ENCODE measurements at places on chromosomes 6 and 20. TPM values are rescaled to one million over a fixed set of nuclear protein-coding genes. Genes with fewer than 3 reads are reported as not detected.

ESR1 gene
- 1.1 TPM for polyA plus RNA-seq

HRH3 gene
- polyA plus RNA-seq, result 0.09 TPM

VEGFA gene
- polyA plus RNA-seq, result 67.2 TPM

CEP85L gene
- 14.3 TPM for polyA plus RNA-seq

DNA sequence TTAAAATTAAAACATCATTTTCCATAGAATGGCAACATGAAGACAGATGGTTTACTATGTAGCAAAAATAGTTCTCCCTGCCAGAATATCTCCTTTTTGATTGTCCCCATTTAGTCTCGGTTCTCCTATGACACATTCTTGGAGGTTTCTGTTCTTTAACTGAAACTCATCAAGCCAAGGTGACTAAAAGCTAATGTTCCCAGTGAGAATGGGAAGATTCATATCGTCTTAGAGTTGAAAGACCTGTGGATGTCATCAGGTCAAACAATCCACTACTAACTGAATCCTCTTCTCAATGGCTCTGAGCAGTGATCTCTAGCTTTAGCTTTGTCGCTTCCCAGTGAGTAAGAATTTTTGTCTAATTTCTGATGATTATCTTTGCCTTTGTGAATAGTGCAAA, 1.3 kb upstream of the DOK5 start:
- no peak overlapping the region for H3K4me3 ChIP-seq
- H3K27ac ChIP-seq, result no peak overlapping the region
- H3K4me1 ChIP-seq, result peaks cover 9% of the 10 kb centered on the region
- no peak for DNase-seq
- no peaks in the 10 kb centered on the region for H3K36me3 ChIP-seq
- peaks cover 17% of the 10 kb centered on the region for H3K27me3 ChIP-seq

- no peaks in the 10 kb centered on the region for H3K36me3 ChIP-seq
- H3K4me1 ChIP-seq, result peaks cover 6% of the 10 kb centered on the region
- H3K27me3 ChIP-seq, result no peaks in the 10 kb centered on the region
- peak; percentile 82 for DNase-seq
Measured at GRCh38 chr6:113050010-113050858, 703.1 kb downstream of the RFPL4B start.

GRCh38 chr6:77440206-77440976, 22.9 kb downstream of the HTR1B start:
- H3K4me3 ChIP-seq, result no peak overlapping the region
- H3K4me1 ChIP-seq, result no peaks in the 10 kb centered on the region
- DNase-seq, result no peak

DNA sequence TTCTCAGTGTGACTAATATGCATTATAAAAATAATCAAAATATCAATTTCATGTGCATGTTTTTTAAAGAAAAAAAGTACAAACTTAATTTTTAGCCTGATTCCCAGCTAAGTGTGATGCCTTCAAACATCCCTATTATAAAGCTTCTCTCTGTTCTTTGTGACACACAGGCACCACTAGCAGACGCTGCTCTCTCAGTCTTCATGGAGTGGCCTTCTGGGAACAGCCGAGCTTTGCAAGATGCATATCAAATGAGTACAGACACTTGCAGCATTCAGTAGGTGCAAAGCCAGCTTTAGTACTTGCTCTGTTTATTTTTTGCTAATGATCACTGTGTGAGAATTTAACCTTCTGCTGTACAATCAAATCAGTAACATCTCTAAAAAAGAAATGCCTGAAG, 340.0 kb downstream of the ADGRB3 start:
- H3K27ac ChIP-seq, result no peak overlapping the region
- H3K27me3 ChIP-seq, result no peaks in the 10 kb centered on the region
- H3K4me1 ChIP-seq, result no peaks in the 10 kb centered on the region
- no peaks in the 10 kb centered on the region for H3K36me3 ChIP-seq

GRCh38 chr6:28267695-28268059, 734 bp downstream of the ZSCAN26 start:
- peak overlapping the region; percentile 90 for H3K4me3 ChIP-seq
- no peaks in the 10 kb centered on the region for H3K4me1 ChIP-seq
- no peak for DNase-seq
- H3K36me3 ChIP-seq, result peaks cover 11% of the 10 kb centered on the region
- H3K27me3 ChIP-seq, result no peaks in the 10 kb centered on the region

DNA sequence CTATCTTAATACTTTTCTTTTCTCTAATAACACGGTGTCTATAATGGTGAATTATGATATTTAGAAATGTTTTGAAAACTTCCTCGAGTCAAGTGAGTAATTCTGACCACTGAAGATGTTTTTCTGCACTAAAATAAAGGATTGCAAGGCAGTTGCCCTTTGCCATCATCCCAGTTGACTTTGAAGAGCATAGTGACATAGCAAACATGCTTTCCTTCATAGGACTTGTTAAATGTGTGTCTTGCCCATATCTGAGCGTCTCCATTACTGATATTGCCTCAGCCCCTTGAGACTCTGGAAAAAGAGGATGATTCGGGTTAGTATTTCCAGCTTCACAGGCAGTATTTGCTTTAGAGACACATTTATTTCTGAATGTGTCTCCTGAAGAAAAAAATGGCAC, 125.2 kb upstream of the MCHR2 start:
- no peak overlapping the region for H3K27ac ChIP-seq
- H3K27me3 ChIP-seq, result peaks cover 2% of the 10 kb centered on the region
- H3K36me3 ChIP-seq, result no peaks in the 10 kb centered on the region
- H3K4me1 ChIP-seq, result no peaks in the 10 kb centered on the region

GRCh38 chr6:126880964-126881363, 237.5 kb upstream of the RSPO3 start:
- no peaks in the 10 kb centered on the region for H3K27me3 ChIP-seq
- no peaks in the 10 kb centered on the region for H3K4me1 ChIP-seq
- no peak overlapping the region for H3K4me3 ChIP-seq
- H3K36me3 ChIP-seq, result no peaks in the 10 kb centered on the region
- no peak for DNase-seq

- H3K27me3 ChIP-seq, result no peaks in the 10 kb centered on the region
- no peaks in the 10 kb centered on the region for H3K36me3 ChIP-seq
- no peak overlapping the region for H3K27ac ChIP-seq
- no peak overlapping the region for H3K4me3 ChIP-seq
- H3K4me1 ChIP-seq, result peaks cover 8% of the 10 kb centered on the region
Measured at GRCh38 chr20:44104798-44105517, 82.0 kb downstream of the JPH2 start.

DNA sequence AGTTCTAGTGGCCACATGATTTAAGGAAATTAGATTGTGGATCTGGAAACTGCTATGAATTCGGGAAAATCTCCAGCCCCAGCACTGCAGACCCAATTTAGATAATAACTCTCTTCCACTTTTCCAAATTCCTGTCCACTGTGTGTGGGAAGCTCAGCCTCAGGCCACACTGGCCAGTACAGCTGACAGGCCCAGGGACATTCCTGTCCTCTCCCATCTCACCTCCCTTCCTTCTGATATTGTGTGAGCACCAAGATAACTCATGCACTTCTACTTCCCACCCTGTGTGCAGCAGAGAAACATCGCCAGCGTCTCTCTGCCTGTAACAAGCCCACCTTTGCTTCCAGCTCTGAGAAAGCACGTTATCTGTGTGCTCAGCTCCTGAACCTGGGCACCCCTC, 145.1 kb upstream of the RREB1 start:
- H3K27ac ChIP-seq, result no peak overlapping the region
- H3K4me3 ChIP-seq, result no peak overlapping the region
- DNase-seq, result no peak
- no peaks in the 10 kb centered on the region for H3K36me3 ChIP-seq
- H3K27me3 ChIP-seq, result no peaks in the 10 kb centered on the region
- H3K4me1 ChIP-seq, result no peaks in the 10 kb centered on the region

GRCh38 chr6:884570-884969, 191.6 kb upstream of the EXOC2 start:
- no peak for DNase-seq
- H3K4me3 ChIP-seq, result no peak overlapping the region
- H3K4me1 ChIP-seq, result no peaks in the 10 kb centered on the region
- H3K36me3 ChIP-seq, result no peaks in the 10 kb centered on the region

GRCh38 chr20:15487682-15488081, 1085.6 kb downstream of the KIF16B start:
- H3K27ac ChIP-seq, result no peak overlapping the region
- H3K4me3 ChIP-seq, result no peak overlapping the region
- no peaks in the 10 kb centered on the region for H3K36me3 ChIP-seq
- DNase-seq, result no peak
- H3K4me1 ChIP-seq, result no peaks in the 10 kb centered on the region

DNA sequence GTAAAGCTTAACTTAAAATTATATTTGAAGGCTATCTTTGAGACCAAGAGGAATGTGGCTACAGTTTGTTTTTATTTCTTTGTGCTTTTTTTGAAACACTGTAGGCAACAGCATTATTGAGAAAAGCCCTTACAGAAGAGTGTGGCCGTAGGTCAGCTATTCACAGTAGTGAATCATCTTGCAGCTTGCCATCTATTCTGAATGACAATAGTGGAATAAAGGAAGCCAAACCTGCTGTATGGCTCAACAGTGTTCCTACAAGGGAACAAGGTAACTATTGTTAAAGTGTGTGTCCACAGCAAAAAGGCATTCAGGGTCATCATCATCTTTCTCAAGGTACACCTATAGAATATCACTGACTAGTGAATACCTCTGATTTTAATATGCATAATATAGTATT, 88.5 kb downstream of the KIZ start:
- H3K4me1 ChIP-seq, result no peaks in the 10 kb centered on the region
- H3K4me3 ChIP-seq, result no peak overlapping the region
- no peak for DNase-seq
- no peak overlapping the region for H3K27ac ChIP-seq
- no peaks in the 10 kb centered on the region for H3K27me3 ChIP-seq
- peaks cover under 1% of the 10 kb centered on the region for H3K36me3 ChIP-seq

DNA sequence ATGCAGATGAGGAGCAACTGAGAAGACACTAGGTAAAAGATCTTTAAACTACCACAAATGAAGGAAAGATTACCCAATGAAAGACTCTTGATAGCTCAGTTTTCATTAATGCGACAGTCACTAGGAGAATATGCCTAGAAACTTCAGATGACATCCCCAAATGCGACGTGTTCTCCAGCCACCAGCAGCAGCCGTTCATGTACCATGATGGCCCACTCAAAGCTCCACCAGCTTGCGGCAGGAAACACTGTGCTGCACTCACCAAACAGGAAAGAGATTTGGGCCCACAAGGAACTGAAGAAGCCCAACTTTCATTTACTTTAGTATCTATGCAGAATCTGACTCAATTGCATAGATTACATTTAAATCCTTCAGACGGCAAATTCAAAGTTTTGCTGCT, 7.5 kb downstream of the DIDO1 start:
- H3K36me3 ChIP-seq, result no peaks in the 10 kb centered on the region
- H3K27me3 ChIP-seq, result no peaks in the 10 kb centered on the region
- no peak overlapping the region for H3K4me3 ChIP-seq
- H3K27ac ChIP-seq, result no peak overlapping the region
- peaks cover 44% of the 10 kb centered on the region for H3K4me1 ChIP-seq
- no peak for DNase-seq

DNA sequence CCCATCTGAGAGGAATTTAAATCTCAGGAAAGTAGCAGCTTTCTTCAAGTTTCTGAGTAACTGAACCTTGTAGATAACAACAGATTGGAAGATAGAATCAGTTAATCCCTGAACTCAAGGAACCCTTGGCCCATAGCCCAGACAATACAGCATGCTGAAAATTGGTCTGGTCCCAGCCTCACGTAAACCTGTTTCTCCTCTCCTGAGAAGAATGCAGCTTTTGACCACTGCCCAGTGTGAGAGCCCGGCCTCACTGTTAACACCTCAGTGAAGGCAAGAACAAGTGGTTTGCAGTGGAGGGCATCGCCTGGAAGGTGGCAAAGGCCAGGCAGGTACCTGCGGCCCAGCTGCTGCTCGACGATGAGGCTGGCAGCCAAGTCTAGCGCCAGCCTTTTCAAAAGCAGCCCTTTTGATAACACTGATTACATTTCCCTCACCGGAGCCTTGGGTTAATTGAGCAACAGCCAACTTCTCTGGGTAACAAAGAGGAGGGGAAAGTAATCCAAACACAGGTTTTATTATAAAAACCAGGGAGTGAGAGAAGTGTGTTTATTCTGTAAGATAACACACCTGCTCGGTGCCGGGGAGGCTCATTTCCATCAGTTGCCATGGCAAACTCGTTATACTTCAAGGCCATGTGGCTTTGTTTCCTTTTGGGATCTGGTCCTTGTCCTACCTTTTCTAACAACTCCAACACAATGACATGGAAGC, 54.0 kb downstream of the TRAF3IP2 start:
- no peaks in the 10 kb centered on the region for H3K27me3 ChIP-seq
- no peaks in the 10 kb centered on the region for H3K36me3 ChIP-seq
- H3K4me3 ChIP-seq, result no peak overlapping the region

DNA sequence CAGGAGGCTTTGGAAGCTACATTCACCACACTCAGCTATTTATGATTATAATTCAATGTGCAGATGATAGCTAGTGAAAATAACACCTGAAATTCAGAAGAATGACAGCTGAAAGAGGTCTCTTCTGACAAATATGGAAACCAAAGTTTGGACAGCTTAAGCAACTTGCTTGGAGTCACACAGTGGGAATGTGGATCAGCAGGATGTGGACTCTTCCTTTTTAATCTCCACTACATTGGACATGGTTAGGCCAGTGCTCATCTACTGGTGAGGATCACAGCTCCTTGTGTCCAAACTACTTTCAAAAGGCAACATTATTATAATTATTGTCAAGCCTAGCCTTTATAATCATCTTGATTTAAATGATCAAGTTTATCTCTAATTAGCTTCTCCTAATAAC, 10.4 kb downstream of the TRAPPC3L start:
- H3K4me3 ChIP-seq, result no peak overlapping the region
- H3K27ac ChIP-seq, result no peak overlapping the region
- H3K36me3 ChIP-seq, result no peaks in the 10 kb centered on the region
- no peaks in the 10 kb centered on the region for H3K4me1 ChIP-seq
- no peak for DNase-seq
- no peaks in the 10 kb centered on the region for H3K27me3 ChIP-seq

DNA sequence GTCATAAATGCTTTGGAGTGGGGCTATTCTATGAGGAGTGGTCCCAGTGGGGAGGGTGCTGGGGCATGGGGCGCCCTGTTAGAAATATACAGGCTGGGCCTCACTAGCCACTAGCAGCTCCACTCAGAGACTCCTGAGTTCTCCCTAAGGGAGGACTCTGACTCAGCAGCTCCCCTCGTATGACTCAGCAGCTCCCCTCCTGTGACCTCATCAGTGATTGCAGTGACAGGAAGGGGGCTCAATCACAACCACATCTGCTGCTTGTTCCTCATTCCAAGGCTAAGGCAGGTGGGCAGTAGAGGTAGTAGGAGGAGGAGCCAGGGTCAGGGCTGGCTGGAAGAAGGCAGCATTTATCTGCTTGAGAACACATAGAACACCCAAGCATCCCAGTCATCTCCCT, 73.7 kb downstream of the PRND start:
- DNase-seq, result no peak
- H3K4me3 ChIP-seq, result no peak overlapping the region
- no peak overlapping the region for H3K27ac ChIP-seq
- no peaks in the 10 kb centered on the region for H3K27me3 ChIP-seq
- H3K4me1 ChIP-seq, result no peaks in the 10 kb centered on the region
- H3K36me3 ChIP-seq, result peaks cover 57% of the 10 kb centered on the region

GRCh38 chr6:145632971-145633370, 102.3 kb downstream of the EPM2A start:
- no peak for DNase-seq
- H3K27me3 ChIP-seq, result no peaks in the 10 kb centered on the region
- H3K27ac ChIP-seq, result no peak overlapping the region
- no peaks in the 10 kb centered on the region for H3K36me3 ChIP-seq
- H3K4me3 ChIP-seq, result no peak overlapping the region

GRCh38 chr6:90458353-90459224, 128.3 kb downstream of the MAP3K7 start:
- H3K27me3 ChIP-seq, result no peaks in the 10 kb centered on the region
- H3K36me3 ChIP-seq, result no peaks in the 10 kb centered on the region
- peak; percentile 23 for DNase-seq
- no peaks in the 10 kb centered on the region for H3K4me1 ChIP-seq

GRCh38 chr20:10370091-10370887, 63.7 kb downstream of the MKKS start:
- no peak overlapping the region for H3K27ac ChIP-seq
- no peaks in the 10 kb centered on the region for H3K36me3 ChIP-seq
- no peak overlapping the region for H3K4me3 ChIP-seq
- H3K4me1 ChIP-seq, result no peaks in the 10 kb centered on the region
- DNase-seq, result no peak
- H3K27me3 ChIP-seq, result no peaks in the 10 kb centered on the region

Data from muscle of leg (tissue), 16 donors.